DMS 273 treated with DMSO at 0.1 percent for 48 hours (cell line): ENCODE measurements at places on chromosomes 7 and 10.

GRCh38 chr7:142231716-142232115 is 26.1 kb downstream of the PRSS58 start:
- DNase-seq, result no peak

DNA sequence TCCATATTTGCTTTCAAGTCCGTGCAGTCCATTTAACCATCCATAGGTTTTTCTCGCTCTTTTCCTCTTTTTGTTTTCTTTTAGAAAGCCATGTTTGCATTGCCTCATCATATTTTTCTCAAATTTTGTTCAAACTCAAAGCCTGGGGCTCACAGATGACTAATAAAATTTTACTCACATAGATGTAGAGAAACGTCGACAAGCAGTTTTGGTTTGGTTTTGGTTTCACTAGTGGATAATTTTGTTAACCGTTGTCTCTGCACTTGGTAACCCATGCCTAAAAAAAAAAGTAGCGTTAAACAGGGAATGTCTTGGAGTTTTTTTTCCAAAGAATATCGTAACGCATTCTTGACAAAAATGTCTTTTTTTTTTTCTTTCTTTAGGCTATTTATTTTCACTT is 344.2 kb upstream of the GALNT17 start:
- DNase-seq, result no peak

- no peak for DNase-seq
Measured at GRCh38 chr10:102399217-102400021, 3.9 kb downstream of the NFKB2 start.

DNA sequence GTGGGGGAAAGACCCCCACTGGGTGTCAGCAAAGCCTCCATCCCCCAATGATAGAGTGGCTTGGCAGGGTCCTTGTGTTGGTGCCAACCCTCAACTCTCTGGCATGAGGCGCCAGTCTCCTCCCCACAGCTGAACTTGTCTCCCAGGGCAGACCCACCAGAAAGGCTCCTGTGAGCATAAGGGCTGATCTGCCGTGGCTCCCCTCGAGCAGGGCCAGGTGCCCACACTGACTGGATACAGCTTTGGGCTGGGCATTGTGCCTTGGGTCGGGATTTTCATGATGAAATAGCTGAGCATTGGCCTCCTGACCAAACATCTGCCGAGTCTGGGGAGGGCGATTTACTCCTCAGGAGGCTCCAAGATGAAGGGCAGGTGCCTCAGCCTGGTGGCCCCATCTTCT is 68.1 kb upstream of the NPTX2 start:
- no peak for DNase-seq

GRCh38 chr10:1552881-1553670 is 184.2 kb downstream of the ADARB2 start:
- DNase-seq, result no peak

- DNase-seq, result no peak
Measured at GRCh38 chr10:48474765-48475365, 130.0 kb downstream of the ARHGAP22 start.

- no peak for DNase-seq
Measured at GRCh38 chr7:139840776-139841175, 11.7 kb downstream of the TBXAS1 start.

- no peak for DNase-seq
Measured at GRCh38 chr7:116339564-116339963, 129.2 kb downstream of the TES start.

GRCh38 chr10:113716109-113716910 is 35.2 kb upstream of the PLEKHS1 start:
- no peak for DNase-seq

- DNase-seq, result no peak
Measured at GRCh38 chr7:68857571-68857970, 740.7 kb upstream of the AUTS2 start.

GRCh38 chr10:22621726-22622125 is 92.7 kb downstream of the PIP4K2A start:
- no peak for DNase-seq

DNA sequence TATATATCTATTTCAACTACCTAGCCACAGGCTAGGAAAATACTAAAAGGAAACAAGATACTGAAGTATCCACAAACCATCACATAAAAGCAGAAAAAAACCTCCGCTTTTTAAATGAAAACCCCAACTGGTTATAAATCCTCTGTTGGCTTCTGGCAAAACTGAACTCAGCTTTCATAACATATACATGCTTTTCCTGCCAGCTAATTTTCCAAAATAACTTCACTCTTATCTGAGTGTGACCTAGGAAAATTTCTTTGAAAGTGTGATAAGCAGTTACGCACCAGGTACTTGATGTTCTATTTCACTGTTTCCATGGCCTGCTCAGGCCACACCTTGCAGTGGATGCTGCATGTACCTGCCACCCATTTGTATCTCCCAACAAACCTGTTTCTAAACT is 11.8 kb downstream of the FAM3C start:
- no peak for DNase-seq

GRCh38 chr7:774161-775109 is 47.4 kb upstream of the PRKAR1B start:
- DNase-seq, result no peak

- DNase-seq, result no peak
Measured at GRCh38 chr7:44967571-44968446, 11.0 kb downstream of the MYO1G start.

DNA sequence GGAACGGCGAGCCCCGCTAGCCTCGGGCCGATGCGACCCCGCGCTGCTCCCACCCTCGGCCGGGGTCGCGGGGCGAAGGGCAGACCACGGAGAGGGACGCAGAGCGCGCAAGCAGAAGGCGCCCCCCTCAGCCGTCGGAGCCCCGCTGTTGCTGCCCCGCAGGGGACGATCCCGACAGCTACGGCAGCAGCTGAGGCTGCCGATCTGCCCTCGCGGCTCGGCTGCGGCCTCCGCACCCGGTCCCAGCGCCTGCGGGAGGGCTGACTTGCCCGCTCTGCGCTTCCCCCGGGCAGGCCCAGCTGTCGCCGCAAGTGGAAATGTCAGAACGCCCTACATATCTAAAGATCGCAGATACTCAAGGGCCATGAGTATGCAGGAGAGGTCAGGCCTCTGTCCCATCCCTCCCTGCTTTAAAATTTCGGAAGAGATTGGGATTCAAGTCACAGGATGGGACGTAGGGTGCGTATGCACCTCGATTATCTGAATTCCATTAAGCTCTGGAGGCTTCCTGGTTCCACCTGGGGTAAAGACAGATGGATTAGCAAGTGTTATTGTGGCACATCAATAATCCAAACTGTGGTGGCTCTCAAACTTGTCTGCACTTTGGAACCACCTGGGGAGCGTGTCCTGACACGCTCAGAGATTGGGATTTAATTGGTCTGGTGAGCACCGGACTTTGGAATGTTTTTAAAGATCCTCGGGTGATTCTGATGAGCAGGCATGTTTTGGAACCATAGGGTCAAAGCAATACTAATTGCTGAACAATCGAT is at the start of gene CRPPA:
CRPPA (minus strand) TSS at position 206 of the 770 bp plus-strand sequence. CDS start 216 bp downstream, outside the sequence.
- DNase-seq, result peak; percentile 11

- DNase-seq, result no peak
Measured at GRCh38 chr7:149765399-149766121, 7.8 kb downstream of the ZNF467 start.

DNA sequence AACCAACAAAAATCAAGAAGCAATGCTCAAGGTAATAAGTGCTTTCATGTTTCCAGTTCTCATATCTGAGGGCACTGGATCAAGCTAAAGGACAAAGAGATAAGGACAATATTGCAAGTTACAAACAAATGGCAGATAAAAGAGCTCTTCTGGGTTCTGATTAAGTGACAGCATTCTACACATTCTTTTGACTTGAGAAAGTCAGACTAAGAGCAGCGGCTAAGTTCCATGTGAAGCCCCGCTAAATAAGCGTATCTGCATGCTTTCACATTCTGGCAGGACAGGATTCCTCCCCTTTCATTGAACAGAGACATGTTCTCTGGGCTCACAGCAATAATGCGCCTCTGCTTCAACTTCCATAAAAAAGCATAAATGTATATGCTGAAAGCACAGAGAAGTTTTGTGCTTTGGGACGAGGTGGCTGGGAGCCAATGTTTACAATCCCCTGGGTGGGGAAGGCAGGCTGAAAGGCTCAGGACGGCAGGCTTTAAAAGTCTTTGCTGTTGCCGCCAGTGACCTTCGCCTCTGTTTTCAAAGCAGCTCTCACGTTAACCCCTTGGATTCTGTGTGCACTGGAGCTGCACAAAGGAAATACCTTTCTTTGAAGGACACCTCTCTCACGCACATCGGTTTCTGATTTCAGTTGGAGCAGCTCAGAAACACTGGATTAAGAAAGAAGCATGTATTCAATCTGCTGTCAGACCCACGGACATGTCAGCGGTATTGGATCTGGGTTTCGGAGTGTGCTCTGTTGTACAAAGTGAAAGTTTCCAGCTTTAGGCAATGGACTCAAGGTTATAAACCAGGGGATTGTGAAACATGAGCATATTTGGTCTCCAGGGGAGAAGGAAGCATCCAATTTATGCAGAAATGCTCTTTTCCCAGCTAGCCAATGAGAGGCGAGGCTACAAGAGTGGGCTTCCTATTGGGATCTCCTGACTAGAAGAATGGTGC is 105.4 kb upstream of the FAM133B start:
- DNase-seq, result peak; percentile 33

- no peak for DNase-seq
Measured at GRCh38 chr7:17184805-17185689, 113.4 kb upstream of the AHR start.

DNA sequence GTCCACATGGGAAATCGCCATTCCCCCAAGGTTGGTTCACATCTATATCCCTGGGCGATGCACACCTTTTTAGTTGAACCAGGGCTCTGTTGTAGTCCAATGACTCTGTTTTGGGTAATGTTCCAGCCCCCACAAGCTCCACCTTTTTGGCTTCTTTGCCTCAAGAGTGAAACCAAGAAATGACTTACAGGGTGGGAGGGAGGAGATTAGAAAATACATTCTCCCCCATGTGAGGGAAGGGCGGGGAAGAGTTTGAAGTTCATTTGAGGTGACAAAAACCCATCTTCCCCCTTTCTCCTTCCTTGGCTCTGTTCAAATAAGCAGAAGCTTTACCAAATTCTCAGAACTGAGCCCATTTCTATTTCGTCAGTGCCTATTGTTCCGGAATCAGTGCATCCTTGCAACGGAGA is 82.8 kb downstream of the GATA3 start:
- no peak for DNase-seq

DNA sequence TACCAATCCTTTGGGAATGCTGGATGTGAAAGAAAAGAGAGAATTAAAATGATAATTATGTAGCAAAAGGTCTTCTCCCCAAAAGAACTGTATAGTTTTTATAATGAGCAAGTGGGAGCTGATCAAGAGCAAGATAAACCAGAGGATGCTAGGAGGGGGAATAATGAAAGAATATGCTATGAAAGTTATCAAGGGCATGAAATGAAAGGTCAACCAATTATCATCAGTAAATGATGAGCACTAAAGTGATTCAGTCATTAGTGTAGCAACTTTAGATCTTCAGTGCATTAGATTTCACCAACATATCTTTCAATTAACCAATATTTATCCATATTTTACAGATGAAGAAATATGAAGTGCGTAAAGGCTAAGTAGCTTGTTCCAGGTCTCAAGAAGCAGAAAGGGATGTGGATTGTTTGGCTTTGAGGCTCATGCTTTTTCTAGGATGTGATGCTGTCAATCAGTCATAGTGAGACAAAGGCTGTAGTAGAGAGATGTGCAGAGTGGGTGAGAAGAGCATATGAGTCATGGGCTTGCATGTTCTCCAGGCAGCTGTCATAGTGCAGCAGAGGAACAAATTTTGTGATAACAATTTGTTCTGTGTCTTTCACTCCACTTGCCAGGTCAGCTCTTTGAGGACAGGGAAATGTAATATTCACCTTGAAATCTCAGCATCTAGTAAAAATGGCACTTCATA is 5.7 kb upstream of the OR2F2 start:
- DNase-seq, result no peak

DNA sequence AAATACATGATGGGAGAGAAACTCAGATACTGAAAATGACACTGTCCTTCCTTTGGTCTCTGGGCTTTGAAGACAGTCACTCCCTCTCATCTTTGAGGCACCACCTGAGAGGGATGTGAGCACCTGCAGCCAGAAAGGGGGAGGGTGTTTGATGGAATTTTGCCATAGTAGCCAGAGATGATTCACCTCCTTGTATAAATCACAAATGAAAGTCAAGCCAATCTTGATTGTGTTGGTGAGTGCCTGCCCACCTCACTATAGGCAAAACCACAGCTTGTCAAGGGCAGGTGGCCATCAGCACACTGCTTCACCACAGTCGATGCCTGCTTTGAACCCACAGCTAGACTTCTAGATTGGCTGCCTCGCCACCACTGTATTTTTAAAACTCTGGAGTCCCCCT is 48.2 kb downstream of the PON1 start:
- no peak for DNase-seq

GRCh38 chr10:14751014-14751896 is 23.4 kb downstream of the FAM107B start:
- DNase-seq, result no peak

DNA sequence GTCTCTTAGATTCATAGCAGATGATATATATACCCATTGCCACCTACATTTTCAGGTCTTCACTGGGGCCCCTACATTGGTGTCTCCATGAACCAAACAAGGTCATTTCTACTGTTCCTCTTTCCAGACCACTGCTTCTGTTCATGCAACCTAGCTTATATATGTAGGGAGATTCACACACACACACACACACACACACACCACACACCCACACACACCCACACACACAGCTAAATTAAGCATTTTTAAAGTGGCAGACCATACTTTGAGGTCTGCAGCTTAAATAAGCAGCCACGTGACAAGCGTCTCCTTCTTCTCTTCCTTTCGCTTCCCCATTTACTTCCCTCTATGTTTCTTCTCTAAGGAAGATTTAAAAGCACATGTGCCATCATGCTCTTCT is 70.0 kb upstream of the CC2D2B start:
- no peak for DNase-seq
